ENCODE measurements at places on chromosomes 2 and 18. TPM values are rescaled to one million over a fixed set of nuclear protein-coding genes. Genes with fewer than 3 reads are reported as not detected.

Gene FMNL2
- 0.34 TPM for total RNA-seq

DNA sequence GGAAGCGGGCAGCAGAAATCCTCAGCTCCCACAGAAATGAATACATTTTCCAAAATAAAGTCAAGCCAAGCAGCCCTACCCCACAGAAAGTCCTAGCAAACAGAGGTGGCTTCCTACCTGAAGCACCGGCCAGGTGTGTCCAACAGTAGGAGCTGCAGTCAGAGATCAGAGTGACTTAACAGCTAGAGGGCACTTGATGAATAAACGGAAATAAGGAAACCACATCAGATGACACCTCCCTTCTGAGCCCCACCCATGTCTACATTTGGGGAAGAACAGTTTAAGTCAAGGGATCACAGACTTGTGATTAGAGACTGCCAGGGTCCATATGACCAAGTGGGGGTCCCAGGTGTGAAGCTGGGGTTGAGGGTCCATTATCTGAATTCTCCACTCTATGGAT is at the start of gene CXCR1:
Gene CXCR1 (minus strand): TSS at position 172 of the 400 bp plus-strand sequence. CDS start 1,751 bp downstream, outside the sequence.
- peaks cover 46% of the 10 kb centered on the region for H3K27me3 ChIP-seq
- peak within 1 kb of the TSS; percentile 70 for H3K27ac ChIP-seq
- H3K36me3 ChIP-seq, result peaks cover 2% of the 10 kb centered on the region
- DNase-seq, result peak; percentile 7
- H3K4me3 ChIP-seq, result peak within 1 kb of the TSS; percentile 66

Gene CYP27C1
- not detected for total RNA-seq

GRCh38 chr2:137221797-137222492 is 456.6 kb downstream of the THSD7B start:
- no peak for DNase-seq
- H3K36me3 ChIP-seq, result no peaks in the 10 kb centered on the region
- H3K27ac ChIP-seq, result no peak overlapping the region
- no peaks in the 10 kb centered on the region for H3K4me1 ChIP-seq

GRCh38 chr2:224687156-224687555 is 29.0 kb downstream of the CCDC195 start:
- H3K36me3 ChIP-seq, result no peaks in the 10 kb centered on the region
- H3K27me3 ChIP-seq, result peaks cover 12% of the 10 kb centered on the region
- H3K4me3 ChIP-seq, result no peak overlapping the region
- no peak overlapping the region for H3K27ac ChIP-seq
- no peak for DNase-seq
- no peaks in the 10 kb centered on the region for H3K4me1 ChIP-seq

GRCh38 chr2:4900242-4900641 is 791.9 kb upstream of the SOX11 start:
- no peaks in the 10 kb centered on the region for H3K27me3 ChIP-seq
- no peaks in the 10 kb centered on the region for H3K36me3 ChIP-seq
- DNase-seq, result no peak
- H3K4me1 ChIP-seq, result no peaks in the 10 kb centered on the region
- H3K4me3 ChIP-seq, result no peak overlapping the region
- H3K27ac ChIP-seq, result no peak overlapping the region

GRCh38 chr18:79790996-79791972 is 6.5 kb upstream of the KCNG2 start:
- H3K36me3 ChIP-seq, result peaks cover 5% of the 10 kb centered on the region
- no peak overlapping the region for H3K4me3 ChIP-seq
- no peak for DNase-seq
- peaks cover 73% of the 10 kb centered on the region for H3K27me3 ChIP-seq
- no peak overlapping the region for H3K27ac ChIP-seq
- H3K4me1 ChIP-seq, result peaks cover 16% of the 10 kb centered on the region

Gene WNT10A
- 5.5 TPM for total RNA-seq

GRCh38 chr2:148842050-148842449 is 33.0 kb upstream of the KIF5C start:
- no peak overlapping the region for H3K4me3 ChIP-seq
- no peaks in the 10 kb centered on the region for H3K36me3 ChIP-seq
- DNase-seq, result no peak
- no peaks in the 10 kb centered on the region for H3K4me1 ChIP-seq

- H3K4me1 ChIP-seq, result peaks cover 9% of the 10 kb centered on the region
- H3K27ac ChIP-seq, result no peak overlapping the region
- H3K4me3 ChIP-seq, result no peak overlapping the region
- H3K27me3 ChIP-seq, result peaks cover 58% of the 10 kb centered on the region
- no peak for DNase-seq
Measured at GRCh38 chr2:9032536-9033255, 29.2 kb upstream of the MBOAT2 start.

DNA sequence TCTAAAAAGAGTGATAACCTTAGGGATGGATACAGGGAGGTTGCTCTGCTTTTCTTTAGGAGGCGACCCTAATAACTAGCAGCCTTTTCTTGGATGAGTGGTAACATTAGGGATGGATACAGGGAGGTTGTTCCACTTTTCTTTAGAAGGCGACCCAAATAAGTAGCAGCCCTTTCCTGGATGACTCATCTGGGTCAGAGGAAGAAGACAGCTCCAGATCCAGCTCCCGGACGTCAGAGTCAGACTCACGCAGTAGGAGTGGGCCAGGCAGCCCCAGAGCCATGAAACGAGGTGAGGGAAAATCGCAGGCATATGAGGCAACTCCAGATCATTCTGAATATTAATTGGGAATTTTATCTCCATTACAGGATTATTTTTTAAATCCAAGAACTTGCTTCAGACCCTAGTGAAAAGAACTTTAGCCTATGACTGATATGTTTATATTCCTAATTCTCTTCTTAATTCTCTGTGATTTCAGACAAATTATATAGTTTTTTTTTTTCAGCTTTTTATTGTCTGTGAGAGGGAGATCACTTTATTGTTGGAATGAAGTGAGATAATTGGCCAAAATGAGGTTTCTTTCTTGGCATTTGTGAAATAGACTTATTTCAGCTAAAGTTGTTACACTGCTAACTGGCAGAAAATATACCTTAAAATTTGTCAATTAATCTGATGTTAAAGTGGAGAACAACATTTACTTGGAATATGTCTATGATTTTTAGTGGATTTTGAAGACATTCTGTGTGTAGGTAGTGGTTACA is 31.2 kb upstream of the C1GALT1C1L start:
- no peak overlapping the region for H3K4me3 ChIP-seq
- peaks cover 3% of the 10 kb centered on the region for H3K4me1 ChIP-seq
- no peak overlapping the region for H3K27ac ChIP-seq
- peaks cover 25% of the 10 kb centered on the region for H3K27me3 ChIP-seq
- DNase-seq, result no peak

Gene SIGLEC15
- total RNA-seq, result not detected

DNA sequence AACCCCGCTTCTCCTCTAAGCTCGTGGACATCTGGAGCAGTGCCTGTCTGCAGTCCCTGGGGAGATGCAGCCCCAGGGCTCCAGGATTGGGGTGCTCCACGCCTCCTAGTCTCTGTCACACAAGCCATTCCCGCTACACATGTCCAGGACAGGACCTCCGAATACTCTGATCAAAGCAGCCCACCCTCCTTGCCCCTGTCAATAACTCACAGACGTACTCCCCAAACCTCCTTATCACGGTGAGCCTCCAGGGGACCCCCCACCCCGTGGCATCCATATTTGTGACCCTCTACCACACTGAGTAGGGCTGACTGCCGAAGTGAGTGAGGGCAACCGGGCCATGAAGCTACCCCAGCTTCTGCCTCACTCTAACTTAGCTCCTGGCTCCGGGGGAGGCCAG is 727.7 kb downstream of the GALR1 start:
- H3K4me3 ChIP-seq, result no peak overlapping the region
- no peaks in the 10 kb centered on the region for H3K4me1 ChIP-seq
- H3K36me3 ChIP-seq, result peaks cover 2% of the 10 kb centered on the region

Gene TXNDC2
- total RNA-seq, result not detected

GRCh38 chr2:127107622-127107999 is 657 bp upstream of the BIN1 start:
- peak overlapping the region; percentile 66 for H3K27ac ChIP-seq
- H3K27me3 ChIP-seq, result peaks cover 12% of the 10 kb centered on the region
- no peaks in the 10 kb centered on the region for H3K36me3 ChIP-seq
- H3K4me3 ChIP-seq, result peak overlapping the region; percentile 92
- DNase-seq, result no peak
- peaks cover 7% of the 10 kb centered on the region for H3K4me1 ChIP-seq

- no peak overlapping the region for H3K27ac ChIP-seq
- H3K36me3 ChIP-seq, result no peaks in the 10 kb centered on the region
- no peak overlapping the region for H3K4me3 ChIP-seq
- H3K4me1 ChIP-seq, result peaks cover 18% of the 10 kb centered on the region
Measured at GRCh38 chr2:37570773-37571586, 100.5 kb downstream of the CDC42EP3 start.

Gene RUFY4
- total RNA-seq, result not detected

Gene HOXD9
- not detected for total RNA-seq

DNA sequence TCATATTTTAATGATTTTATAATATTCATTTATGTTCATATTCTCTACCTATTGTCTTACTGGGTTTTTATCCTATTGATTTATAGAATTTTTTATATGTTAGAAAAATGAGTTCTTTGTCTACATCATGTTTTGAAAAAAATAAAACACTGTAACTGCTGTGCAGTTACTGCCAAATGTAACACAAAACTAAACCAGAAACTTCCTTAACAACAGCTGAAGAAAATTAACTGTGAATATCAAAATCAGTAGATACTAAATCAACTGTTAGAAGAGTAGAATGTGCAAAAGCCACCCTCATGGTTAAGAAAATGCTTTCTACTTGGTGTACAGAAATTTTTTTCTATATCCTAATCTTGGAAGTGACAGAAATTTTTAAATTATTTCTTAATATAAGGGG is 69.5 kb downstream of the PTRHD1 start:
- DNase-seq, result no peak
- H3K4me1 ChIP-seq, result peaks cover 12% of the 10 kb centered on the region
- H3K36me3 ChIP-seq, result peaks cover 2% of the 10 kb centered on the region
- no peak overlapping the region for H3K4me3 ChIP-seq
- no peaks in the 10 kb centered on the region for H3K27me3 ChIP-seq

Gene PCARE
- not detected for total RNA-seq

DNA sequence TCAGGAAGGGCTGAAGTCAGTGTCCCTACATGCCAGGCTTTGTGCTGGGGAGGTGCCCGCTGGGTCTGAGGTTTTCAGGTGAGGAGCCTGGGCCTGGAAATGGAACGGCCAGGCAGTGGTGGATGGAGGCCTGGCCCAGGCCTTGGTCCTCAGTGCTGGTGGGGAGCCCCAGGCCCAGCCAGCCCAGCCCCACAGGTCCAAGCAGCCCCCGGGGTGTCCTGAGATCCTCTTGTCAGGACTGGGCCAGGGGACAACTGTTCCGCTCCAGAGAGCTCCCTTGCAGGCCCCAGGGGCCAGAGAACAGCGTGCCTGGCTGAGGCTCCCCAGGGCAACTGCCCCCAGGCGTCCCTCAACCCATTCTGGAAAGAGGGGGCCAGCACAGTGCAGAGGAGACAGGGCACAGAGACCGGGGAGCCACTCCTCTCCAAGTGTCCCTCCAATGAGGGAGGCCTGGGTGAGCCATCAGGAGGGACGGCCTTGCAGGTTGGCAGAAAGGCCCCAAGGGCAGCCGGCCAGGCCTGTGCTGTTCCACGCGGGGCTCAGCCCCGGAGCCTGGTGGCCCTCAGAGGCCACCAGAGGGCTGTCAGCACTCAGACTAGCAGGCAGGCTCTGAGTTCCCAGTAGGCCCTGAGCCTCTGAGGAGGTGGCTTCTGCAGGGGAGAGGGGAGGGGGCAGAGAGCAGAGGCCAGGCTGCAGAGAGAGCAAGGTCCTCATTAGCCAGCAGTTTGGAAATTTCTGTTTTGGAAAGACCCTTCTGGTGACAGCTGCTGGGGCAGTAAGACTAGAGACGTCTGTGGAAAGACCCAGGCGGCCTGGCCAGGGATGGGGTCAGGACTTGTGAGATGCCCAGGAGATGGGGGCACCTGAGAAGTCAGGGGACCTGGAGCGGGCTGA is 29.4 kb upstream of the SNED1 start:
- peaks cover 2% of the 10 kb centered on the region for H3K36me3 ChIP-seq
- peaks cover 7% of the 10 kb centered on the region for H3K4me1 ChIP-seq
- H3K27ac ChIP-seq, result no peak overlapping the region
- DNase-seq, result no peak
- H3K27me3 ChIP-seq, result peaks cover 15% of the 10 kb centered on the region

Gene UGT1A10
- total RNA-seq, result not detected

GRCh38 chr2:78145997-78146722 is 624.0 kb upstream of the LRRTM4 start:
- no peak for DNase-seq
- H3K27ac ChIP-seq, result no peak overlapping the region
- H3K4me3 ChIP-seq, result no peak overlapping the region
- no peaks in the 10 kb centered on the region for H3K27me3 ChIP-seq
- no peaks in the 10 kb centered on the region for H3K36me3 ChIP-seq

- no peak overlapping the region for H3K27ac ChIP-seq
- H3K36me3 ChIP-seq, result no peaks in the 10 kb centered on the region
- H3K27me3 ChIP-seq, result no peaks in the 10 kb centered on the region
- peaks cover 10% of the 10 kb centered on the region for H3K4me1 ChIP-seq
- no peak overlapping the region for H3K4me3 ChIP-seq
Measured at GRCh38 chr18:21680161-21680560, 24.4 kb downstream of the ABHD3 start.

Measured in T-helper 17 cell (primary cell).